Spleen (tissue), 13 donors: ENCODE measurements at places on chromosomes 3 and 15. TPM values are rescaled to one million over a fixed set of nuclear protein-coding genes. Genes with fewer than 3 reads are reported as not detected.
A peak's percentile ranks its signal among the peaks of the same experiment; 100 is the strongest.

- peak; percentile 32 for DNase-seq
Measured at GRCh38 chr3:38605981-38606380, 43.5 kb downstream of the SCN5A start.

DNA sequence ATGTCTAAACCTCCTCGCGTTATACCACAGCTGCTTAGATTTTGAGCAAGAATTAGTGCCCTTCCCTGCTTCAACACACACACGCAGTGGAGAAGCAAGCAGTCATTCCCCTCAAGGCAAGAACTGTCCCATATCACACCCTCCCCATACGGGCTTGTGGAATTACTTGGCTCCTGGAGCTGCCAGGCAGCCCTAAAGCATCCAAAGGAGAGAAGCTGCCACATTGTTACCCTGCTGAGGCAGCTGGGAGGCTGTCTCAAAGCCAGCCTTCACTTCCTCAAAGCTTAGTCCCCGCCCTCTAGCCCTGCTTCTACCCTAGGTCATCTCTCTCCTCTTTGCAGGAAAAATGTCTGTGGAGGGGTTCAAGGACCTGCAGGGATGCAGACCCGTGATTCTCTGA, 153.4 kb downstream of the RORA start:
- DNase-seq = no peak

TNIK gene
- total RNA-seq = 11.4 TPM

GRCh38 chr3:26560081-26560480, 62.5 kb upstream of the LRRC3B start:
- no peak for DNase-seq

GRCh38 chr3:110697961-110698360, 373.7 kb upstream of the NECTIN3 start:
- no peak for DNase-seq

LOXL1 gene
- total RNA-seq = 6.1 TPM

ECE2 gene
- total RNA-seq = not detected

- no peak for DNase-seq
Measured at GRCh38 chr3:177538048-177538749, 340.9 kb upstream of the TBL1XR1 start.
